ENCODE measurements at places on chromosomes 7 and 10. TPM values are rescaled to one million over a fixed set of nuclear protein-coding genes. Genes with fewer than 3 reads are reported as not detected.

GRCh38 chr10:48590945-48591344 is 13.9 kb downstream of the ARHGAP22 start:
- H3K27me3 ChIP-seq = peaks cover 19% of the 10 kb centered on the region
- H3K36me3 ChIP-seq = no peaks in the 10 kb centered on the region
- peaks cover 12% of the 10 kb centered on the region for H3K4me1 ChIP-seq
- no peak for DNase-seq
- no peak overlapping the region for H3K27ac ChIP-seq

DNA sequence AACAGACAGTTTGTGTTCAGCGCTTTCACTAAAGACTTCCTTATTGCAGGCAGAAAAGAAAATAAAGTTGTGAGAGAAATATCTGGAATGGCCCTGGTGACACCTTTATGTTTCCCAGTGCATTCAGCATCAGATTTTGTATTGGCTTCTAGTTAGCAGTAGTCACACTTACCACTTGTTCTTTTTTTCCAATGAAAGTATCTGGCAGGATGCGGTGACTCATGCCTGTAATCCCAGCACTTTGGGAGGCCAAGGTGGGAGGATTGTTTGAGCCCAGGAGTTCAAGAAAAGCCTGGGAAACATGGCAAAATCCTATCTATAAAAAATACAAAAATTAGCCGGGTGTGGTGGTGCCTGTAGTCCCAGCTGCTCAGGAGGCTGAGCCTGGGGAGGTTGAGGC is 649.6 kb downstream of the LRMDA start:
- no peak for DNase-seq
- H3K4me1 ChIP-seq = peaks cover 15% of the 10 kb centered on the region
- H3K27me3 ChIP-seq = peaks cover 16% of the 10 kb centered on the region

DNA sequence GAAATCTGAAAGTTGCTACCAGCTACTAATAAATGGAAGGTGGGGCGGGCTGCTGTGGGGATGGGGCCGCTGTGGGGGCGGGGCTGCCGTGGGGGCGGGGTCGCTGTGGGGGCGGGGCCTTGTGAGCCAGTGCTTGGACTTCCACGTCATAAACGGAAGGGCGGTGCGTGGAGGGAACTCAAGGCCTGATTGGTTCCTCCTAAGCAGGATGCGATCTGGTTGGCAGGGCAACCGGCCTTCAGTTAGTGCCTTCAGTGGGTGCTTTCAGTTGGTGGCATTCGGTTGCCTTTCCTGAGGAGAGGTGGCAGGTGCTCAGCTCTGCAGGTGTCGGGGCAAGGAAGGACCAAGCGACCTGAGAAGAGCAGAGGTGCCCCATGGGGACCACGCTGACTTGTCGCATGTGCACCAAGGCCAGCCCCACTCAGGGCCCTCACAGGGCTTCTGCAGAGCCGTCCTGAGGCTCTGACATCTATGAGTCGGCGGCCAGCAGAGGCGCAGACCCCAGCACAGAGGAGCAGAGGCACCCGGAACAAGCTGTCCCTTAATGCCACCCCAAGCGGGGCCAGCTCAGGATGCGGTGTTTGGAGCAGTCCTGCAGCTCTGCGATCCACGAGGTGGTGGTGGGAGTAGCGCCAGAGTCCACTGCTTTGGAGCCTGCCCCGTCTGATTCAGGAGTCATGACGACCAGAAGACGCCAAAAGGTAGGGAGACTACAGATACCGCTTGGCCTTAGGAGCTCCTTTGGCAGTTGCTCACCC is 54.4 kb upstream of the PDSS1 start:
- H3K4me3 ChIP-seq = no peak overlapping the region
- H3K36me3 ChIP-seq = no peaks in the 10 kb centered on the region
- H3K27me3 ChIP-seq = peaks cover 3% of the 10 kb centered on the region
- H3K4me1 ChIP-seq = no peaks in the 10 kb centered on the region

- no peak overlapping the region for H3K27ac ChIP-seq
- no peak overlapping the region for H3K4me3 ChIP-seq
- DNase-seq = no peak
- H3K36me3 ChIP-seq = peaks cover 33% of the 10 kb centered on the region
Measured at GRCh38 chr7:128989961-128990360, 52.2 kb downstream of the IRF5 start.

Gene OPALIN
- total RNA-seq = not detected

Gene CDK14
- total RNA-seq = 38.1 TPM

Gene GIMAP7
- not detected for total RNA-seq

GRCh38 chr10:127102176-127102575 is 94.2 kb downstream of the INSYN2A start:
- no peaks in the 10 kb centered on the region for H3K27me3 ChIP-seq
- H3K27ac ChIP-seq = no peak overlapping the region
- H3K4me3 ChIP-seq = no peak overlapping the region
- peaks cover 30% of the 10 kb centered on the region for H3K36me3 ChIP-seq
- DNase-seq = no peak

DNA sequence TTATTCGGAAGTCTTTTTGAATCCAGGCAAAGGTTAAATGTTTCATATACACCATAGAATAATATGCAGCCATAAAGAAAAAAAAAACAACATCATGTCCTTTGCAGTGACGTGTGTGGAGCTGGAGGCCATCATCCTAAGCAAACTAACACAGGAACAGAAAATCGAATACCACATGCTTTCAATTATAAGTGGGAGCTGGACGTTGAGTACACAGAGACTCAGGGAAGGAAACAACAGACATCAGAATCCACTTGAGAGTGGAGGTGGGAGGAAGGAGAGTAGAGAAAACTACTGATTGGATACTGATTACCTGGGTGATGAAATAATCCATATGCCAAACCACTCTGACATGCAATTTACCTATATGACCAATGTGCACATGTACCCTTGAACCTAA is 293.4 kb downstream of the KLF6 start:
- DNase-seq = no peak
- H3K4me1 ChIP-seq = peaks cover 11% of the 10 kb centered on the region
- no peak overlapping the region for H3K4me3 ChIP-seq
- no peak overlapping the region for H3K27ac ChIP-seq
- H3K36me3 ChIP-seq = no peaks in the 10 kb centered on the region

DNA sequence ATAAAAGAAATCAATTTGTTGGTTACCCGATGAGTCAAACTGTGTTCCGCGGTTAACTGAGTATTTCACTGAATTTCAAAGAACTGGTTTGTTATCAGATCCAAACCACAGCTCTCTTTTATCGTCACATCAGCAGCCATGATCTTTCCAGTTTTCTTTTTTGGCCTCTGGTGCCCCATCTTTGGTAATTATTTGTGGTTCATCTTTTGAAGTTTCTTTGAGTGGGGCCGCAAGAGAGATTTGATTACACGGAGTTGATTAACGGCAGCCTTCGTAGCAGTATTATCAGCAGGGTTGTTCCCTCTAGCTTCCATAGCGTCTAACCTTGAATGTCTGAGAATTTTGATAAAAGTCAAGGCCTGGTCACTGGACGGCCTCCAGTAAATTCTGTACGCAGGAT is 154.9 kb upstream of the TNRC18 start:
- no peak for DNase-seq
- H3K4me3 ChIP-seq = no peak overlapping the region
- no peaks in the 10 kb centered on the region for H3K36me3 ChIP-seq

Gene UCMA
- not detected for total RNA-seq

DNA sequence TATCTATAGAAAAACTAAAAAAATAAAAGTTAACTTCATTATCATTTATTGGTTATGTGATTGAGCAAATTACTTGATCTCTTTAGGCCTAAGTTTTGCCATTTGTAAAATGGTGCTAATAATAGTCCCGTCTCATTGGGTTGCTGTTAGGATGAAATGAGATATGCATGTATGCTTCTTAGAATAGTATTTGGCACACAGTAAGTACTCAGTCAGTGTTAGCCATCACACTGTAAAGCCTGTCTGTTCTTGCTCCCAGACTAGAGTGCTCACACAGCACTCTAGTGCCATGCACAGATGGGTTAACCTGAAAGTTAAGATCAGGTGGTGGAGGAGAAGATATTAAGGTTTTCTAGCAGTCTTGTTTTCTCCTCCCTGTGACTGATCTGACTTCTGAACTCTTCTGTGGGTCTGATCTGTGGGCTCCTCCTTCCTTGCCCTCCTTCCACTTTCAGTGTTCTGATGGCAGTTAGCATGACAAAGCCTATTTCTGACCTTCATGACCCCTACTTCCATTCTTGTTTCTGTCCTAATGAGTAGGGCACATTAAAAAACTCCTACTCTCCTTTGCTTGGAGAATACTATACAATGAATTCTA is 167.5 kb downstream of the RNLS start:
- H3K4me1 ChIP-seq = peaks cover 18% of the 10 kb centered on the region
- H3K4me3 ChIP-seq = no peak overlapping the region
- H3K27ac ChIP-seq = no peak overlapping the region
- DNase-seq = no peak
- no peaks in the 10 kb centered on the region for H3K36me3 ChIP-seq

Gene GPR85
- total RNA-seq = 5.0 TPM

Gene LIPJ
- total RNA-seq = 0.29 TPM

Gene EBF3
- total RNA-seq = 26.1 TPM

- no peak overlapping the region for H3K4me3 ChIP-seq
- no peaks in the 10 kb centered on the region for H3K4me1 ChIP-seq
- DNase-seq = peak; percentile 59
- H3K27ac ChIP-seq = no peak overlapping the region
Measured at GRCh38 chr10:86294346-86295265, 72.0 kb downstream of the GRID1 start.

DNA sequence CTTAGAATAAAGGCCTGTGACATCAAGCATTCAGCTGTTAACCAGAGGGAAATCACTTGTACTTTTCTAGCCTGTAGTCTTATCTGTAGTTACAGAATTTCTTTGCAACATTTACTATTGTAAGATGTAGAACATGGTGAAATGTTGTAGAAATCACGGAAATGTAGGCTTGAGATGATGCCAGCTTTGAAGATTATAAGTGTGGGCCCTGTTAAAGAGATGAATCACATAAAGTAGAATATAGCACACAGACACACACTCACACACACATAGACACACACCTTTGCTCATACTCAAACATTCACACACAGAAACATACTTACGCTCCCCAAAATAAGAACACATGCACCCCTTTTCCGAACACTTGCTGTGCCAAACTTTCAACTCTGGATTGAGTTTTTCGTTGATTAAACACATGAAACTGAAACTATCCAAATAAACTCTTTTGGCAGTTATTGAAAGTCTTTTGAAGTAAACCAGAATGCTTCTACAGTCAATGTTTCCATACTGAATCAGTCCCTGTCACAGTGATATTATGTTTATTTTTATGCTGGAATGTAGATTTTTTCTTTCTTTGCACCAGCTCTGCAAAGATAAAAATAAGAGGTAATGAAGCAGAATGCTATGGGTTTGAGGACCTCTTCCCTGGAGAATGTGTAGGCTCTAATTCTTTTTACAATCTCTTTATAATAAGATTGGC is 230.3 kb upstream of the MEOX2 start:
- no peak overlapping the region for H3K4me3 ChIP-seq
- no peak for DNase-seq
- no peaks in the 10 kb centered on the region for H3K36me3 ChIP-seq
- H3K4me1 ChIP-seq = no peaks in the 10 kb centered on the region

Gene RTKN2
- total RNA-seq = 10.0 TPM

GRCh38 chr10:43452356-43452914 is 15.5 kb downstream of the ZNF487 start:
- DNase-seq = no peak
- no peak overlapping the region for H3K27ac ChIP-seq
- H3K4me3 ChIP-seq = no peak overlapping the region
- H3K27me3 ChIP-seq = no peaks in the 10 kb centered on the region

DNA sequence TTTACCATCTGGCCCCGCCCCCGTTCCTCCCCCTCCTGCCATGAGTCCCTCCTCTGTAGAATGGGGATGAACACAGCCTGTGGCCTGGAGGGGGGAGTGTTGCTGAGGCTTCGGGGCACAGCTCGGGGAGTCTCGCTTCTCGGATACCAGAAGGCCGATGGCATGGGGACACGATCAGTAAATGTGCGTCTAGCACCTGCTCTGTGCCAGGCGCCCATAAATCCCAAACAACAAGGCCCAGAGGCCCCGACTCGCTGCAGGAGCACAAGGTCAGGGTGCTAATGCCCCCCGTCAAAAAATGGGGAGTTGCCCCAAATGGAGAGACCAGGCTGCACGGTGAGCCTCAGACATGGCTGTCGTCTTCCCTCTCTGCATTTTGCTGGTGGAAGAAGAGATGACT is 40.7 kb downstream of the JAKMIP3 start:
- DNase-seq = peak; percentile 44
- H3K27ac ChIP-seq = no peak overlapping the region
- no peak overlapping the region for H3K4me3 ChIP-seq
- H3K27me3 ChIP-seq = peaks cover 6% of the 10 kb centered on the region
- H3K36me3 ChIP-seq = no peaks in the 10 kb centered on the region
- no peaks in the 10 kb centered on the region for H3K4me1 ChIP-seq

- no peak overlapping the region for H3K4me3 ChIP-seq
- no peaks in the 10 kb centered on the region for H3K4me1 ChIP-seq
- DNase-seq = no peak
- no peaks in the 10 kb centered on the region for H3K36me3 ChIP-seq
- peaks cover 15% of the 10 kb centered on the region for H3K27me3 ChIP-seq
Measured at GRCh38 chr10:119469846-119470245, 72.7 kb downstream of the RGS10 start.

DNA sequence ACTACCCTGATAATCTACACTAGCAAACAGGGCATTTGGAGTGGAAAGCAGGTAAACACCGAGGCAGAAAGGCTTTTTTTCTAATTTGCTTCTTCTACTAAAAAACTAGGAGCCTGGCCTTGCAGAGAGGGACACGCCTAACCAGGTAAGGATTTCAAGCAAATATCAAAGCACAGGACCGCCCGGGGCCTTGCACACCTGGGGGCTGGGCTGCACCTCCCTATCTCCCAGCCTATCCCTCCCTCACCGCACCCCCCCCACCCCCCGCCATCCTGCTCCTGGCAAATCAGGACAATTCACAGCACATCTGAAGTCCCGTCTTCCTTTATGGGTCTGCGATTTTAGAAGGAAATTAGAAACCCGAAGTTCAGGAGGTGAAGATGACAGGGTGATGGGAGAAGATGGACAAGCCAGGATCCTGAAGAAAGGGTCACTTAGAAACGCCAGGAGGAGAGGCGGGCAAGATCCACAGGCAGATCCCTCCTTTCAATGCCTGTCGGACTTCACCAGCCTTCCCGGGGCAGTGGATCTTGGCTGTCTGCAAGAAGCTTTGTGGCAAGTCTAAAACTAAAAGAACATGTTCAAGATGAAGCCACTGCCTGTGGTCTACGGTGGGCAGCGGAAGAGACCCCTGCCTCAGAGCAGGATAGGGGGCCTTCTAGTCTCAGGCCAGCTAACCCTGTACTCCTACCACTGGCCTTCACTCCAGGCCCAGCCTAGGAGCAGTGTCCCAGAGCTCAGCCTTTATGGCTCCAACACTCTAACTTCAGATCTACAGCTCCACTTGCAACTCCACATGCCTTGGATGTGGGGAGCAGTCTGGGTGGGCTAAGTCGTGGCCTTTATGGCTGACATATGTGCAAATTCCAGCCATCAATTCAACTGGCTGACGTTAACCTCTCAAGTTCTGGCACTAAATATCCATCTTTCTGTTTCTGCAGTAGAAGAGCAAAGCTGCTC is 43.9 kb downstream of the TNS3 start:
- peaks cover 10% of the 10 kb centered on the region for H3K27me3 ChIP-seq
- peaks cover 58% of the 10 kb centered on the region for H3K4me1 ChIP-seq
- no peak for DNase-seq
- H3K36me3 ChIP-seq = peaks cover 3% of the 10 kb centered on the region
- H3K4me3 ChIP-seq = peak overlapping the region; percentile 75
- peak overlapping the region; percentile 67 for H3K27ac ChIP-seq

Measured in type B pancreatic cell (in vitro differentiated cells).